ENCODE measurements at places on chromosomes 6 and 20.

DNA sequence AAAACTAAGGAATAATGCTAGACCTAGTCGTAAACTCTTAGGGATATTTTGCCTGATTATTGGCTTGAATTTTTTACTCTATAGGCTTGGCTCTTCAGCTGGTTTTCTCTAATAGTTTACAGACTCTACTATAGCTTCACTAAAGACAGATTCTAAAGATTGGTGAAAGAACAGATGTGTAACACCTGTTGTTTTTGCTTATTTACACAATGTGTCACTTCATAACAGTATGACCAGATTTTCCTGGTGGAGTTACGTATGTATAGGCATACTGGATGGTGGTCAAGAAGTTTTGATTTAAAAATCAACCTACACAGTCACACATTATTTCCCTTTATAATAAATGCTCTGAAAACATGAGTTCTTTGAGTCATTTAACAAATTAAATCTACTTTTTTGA is 4.8 kb downstream of the COL19A1 start:
- DNase-seq: no peak

- DNase-seq: no peak
Observed at GRCh38 chr20:58461899-58462298, 53.3 kb downstream of the APCDD1L start.

GRCh38 chr6:28569748-28570147 is 44.1 kb downstream of the GPX5 start:
- no peak for DNase-seq

GRCh38 chr6:150150821-150151646 is 8.2 kb downstream of the PPP1R14C start:
- no peak for DNase-seq

- DNase-seq: no peak
Observed at GRCh38 chr20:22699396-22699795, 115.0 kb upstream of the FOXA2 start.

DNA sequence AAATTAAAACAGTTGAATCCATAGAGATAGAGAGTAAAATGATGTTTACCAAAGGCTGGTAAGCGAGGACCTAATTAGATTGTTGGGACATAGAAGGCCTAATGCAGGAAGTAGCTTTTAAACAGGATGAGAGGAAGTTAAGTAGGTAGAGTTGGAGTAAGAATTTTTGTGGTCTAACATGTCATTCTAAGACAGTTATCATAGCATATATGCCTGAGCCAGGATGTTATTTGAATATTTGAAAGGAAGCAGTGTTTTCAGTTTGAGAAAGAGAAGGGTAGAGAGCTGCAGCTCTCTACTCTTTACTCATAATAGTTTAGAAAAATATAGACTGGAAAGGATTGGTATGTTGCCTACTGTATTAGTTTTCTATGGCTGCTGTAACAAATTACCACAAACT is 121.6 kb downstream of the MEI4 start:
- DNase-seq: no peak

DNA sequence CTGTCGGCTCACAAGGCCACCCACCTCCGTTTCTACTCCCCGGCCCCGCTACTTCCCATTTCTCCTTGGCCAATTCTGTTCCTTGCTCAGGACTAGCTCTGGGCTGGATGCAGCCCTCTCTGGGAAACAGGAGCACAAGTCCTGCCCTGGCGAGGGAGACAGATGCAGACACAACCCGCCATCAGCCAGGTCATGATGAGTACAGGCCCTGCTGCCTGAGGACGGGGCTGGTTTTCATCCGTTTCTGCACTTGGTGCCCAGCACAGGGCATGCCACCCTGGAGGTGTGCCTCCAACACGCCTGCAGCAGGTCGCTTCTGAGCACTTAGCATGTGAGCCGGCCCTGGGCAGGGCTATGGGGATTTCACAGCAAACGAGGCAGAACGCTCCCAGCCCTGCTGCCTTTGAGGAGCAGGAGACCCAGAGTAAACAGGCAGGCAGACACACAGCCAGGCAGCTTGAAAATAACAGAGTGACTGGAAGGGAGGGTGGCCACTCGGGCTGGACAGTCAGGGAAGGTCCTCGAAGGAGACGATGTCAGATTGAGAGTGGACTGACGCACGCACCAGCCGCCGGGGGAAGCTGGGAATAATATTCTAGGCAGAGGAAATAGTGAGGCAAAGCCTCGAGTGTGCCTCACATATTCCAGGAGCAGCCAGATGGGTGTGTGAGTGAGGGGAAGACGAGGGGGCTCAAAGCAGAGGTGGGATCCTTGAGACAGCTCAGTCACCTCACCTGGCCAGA is 21.2 kb upstream of the VSTM2L start:
- DNase-seq: no peak

- no peak for DNase-seq
Observed at GRCh38 chr6:75089151-75089897, 116.5 kb downstream of the COL12A1 start.
